Lower lobe of right lung (tissue), 2 donors: ENCODE measurements at places on chromosomes 5 and 9. TPM values are rescaled to one million over a fixed set of nuclear protein-coding genes. Genes with fewer than 3 reads are reported as not detected.

- no peak overlapping the region for H3K4me3 ChIP-seq
- no peak overlapping the region for H3K27ac ChIP-seq
- H3K4me1 ChIP-seq, result peaks cover 13% of the 10 kb centered on the region
- H3K27me3 ChIP-seq, result no peaks in the 10 kb centered on the region
Measured at GRCh38 chr5:10737880-10738279, 23.2 kb downstream of the DAP start.

- H3K27ac ChIP-seq, result no peak overlapping the region
- no peak overlapping the region for H3K4me3 ChIP-seq
- H3K4me1 ChIP-seq, result peaks cover 5% of the 10 kb centered on the region
- H3K27me3 ChIP-seq, result no peaks in the 10 kb centered on the region
- no peak for DNase-seq
Measured at GRCh38 chr9:89256225-89256624, 54.8 kb upstream of the CKS2 start.

- no peak overlapping the region for H3K4me3 ChIP-seq
- no peaks in the 10 kb centered on the region for H3K4me1 ChIP-seq
- no peaks in the 10 kb centered on the region for H3K27me3 ChIP-seq
Measured at GRCh38 chr5:169197343-169197742, 103.6 kb downstream of the SLIT3 start.

DNA sequence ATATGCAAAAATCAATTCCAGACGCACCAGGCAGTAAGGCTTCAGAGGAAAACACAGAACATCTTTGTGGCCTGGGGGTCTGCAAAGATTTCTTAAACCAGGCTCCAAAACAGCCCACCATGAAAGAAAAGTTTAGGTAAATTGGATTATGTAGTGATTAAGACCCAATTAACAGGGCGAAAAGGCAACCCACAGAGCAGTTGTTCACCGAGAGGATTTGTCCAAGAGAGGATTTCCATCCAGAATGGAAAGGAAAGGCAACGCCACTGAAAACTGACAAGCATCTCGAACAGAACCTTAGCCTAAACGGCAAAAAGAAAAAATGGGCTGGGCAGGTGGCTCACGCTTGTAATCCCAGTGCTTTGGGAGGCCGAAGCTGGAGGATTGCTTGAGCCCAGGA is 37.4 kb downstream of the GLT6D1 start:
- no peaks in the 10 kb centered on the region for H3K36me3 ChIP-seq
- no peak overlapping the region for H3K27ac ChIP-seq
- H3K4me1 ChIP-seq, result no peaks in the 10 kb centered on the region
- no peak for DNase-seq
- peaks cover 36% of the 10 kb centered on the region for H3K27me3 ChIP-seq

DNA sequence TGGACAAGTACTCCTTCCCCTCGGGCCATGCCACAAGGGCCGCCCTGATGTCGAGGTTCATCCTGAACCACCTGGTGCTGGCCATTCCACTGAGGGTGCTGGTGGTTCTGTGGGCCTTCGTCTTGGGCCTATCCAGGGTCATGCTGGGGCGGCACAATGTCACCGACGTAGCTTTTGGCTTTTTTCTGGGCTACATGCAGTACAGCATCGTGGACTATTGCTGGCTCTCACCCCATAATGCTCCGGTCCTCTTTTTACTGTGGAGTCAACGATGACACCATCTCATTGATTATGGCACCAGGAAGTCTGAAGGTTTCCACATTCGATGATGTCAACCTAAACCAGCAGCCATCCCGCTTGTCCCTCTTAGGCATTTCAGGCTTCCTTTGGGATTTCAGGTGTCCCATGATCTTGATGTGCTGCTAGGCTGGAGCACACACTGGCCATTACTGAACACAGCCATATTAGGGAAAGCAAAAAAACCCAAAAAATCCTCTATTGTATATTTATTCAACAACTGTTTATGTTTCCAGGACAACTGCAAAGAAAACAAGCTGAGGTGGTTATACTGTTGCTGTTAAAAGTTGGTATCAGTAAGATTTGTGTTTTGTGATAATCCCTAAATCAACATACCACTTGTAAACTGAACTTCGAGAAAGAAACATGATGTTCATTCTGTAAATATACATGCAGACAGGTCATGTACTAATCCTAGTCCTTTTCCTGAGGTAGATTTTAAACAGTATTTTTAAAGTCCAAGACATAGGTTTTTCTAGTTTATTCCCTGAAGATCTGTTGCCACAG is 1.1 kb downstream of the PLPP6 start:
- peak overlapping the region; percentile 88 for H3K27ac ChIP-seq
- no peak for DNase-seq
- peaks cover 47% of the 10 kb centered on the region for H3K4me1 ChIP-seq
- H3K27me3 ChIP-seq, result no peaks in the 10 kb centered on the region
- H3K36me3 ChIP-seq, result no peaks in the 10 kb centered on the region

DNA sequence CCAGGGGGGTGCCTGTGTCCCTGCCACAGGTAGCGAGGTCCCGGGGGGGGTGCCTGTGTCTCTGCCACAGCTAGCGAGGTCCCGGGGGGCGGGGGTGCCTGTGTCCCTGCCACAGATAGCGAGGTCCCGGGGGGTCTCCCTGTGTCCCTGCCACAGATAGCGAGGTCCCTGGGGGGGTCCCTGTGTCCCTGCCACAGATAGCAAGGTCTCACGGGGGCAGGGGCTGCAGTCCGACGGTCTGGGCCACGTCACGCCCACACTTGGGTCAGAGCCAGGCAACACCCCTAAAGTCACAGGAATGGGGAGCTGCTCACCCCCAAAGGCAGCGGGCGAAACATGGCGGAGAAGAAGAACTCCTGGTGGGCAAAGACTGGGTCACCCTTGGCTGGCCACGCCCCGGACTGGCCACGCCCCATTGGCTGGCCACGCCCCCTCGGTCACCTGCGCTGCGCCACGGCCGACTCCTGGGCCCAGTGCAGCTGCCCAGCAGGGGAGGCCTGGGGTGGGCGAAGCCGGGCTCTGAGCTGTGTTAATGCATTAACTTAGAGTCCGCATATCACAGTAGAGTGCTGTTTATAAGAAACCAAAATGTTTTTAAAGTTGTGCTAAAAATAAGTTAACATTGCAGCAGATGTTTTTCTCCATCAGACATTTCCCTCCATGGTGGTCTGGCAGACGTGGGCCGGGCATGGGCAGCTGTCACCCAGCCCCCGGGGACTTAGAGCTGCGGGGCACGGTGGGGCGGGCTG is 7.0 kb downstream of the NOXA1 start:
- H3K36me3 ChIP-seq, result no peaks in the 10 kb centered on the region
- H3K4me3 ChIP-seq, result no peak overlapping the region
- no peak overlapping the region for H3K27ac ChIP-seq
- no peaks in the 10 kb centered on the region for H3K27me3 ChIP-seq

DNA sequence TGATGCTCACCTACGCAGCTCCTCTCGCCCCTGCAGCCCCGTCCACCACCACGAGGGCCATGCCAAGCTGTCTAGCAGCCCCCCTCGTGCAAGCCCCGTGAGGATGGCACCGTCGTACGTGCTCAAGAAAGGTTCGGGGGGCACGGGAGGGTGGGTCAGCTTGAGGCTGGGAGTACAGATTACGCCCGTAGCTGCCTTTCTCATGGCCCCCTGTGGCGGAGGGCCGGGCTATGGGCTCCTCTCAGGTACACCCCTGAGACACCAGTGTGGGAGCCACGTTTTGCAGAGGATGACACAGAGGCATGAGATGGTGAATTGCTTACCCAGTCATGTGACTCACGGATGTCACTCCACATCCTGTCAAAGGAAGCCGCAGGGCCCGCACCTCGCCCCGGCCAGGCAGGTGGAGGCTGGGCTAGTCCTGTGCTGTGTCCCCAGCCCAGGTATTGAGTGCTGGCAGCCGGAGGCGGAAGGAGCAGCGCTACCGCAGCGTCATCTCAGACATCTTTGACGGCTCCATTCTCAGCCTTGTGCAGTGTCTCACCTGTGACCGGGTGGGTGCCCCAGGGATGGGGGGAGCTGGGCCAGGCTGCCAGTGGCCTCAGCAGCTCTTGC is 33.7 kb downstream of the USP20 start:
- no peak for DNase-seq
- H3K4me1 ChIP-seq, result no peaks in the 10 kb centered on the region
- peaks cover 38% of the 10 kb centered on the region for H3K36me3 ChIP-seq
- H3K27ac ChIP-seq, result peak overlapping the region; percentile 22
- H3K4me3 ChIP-seq, result no peak overlapping the region

DNA sequence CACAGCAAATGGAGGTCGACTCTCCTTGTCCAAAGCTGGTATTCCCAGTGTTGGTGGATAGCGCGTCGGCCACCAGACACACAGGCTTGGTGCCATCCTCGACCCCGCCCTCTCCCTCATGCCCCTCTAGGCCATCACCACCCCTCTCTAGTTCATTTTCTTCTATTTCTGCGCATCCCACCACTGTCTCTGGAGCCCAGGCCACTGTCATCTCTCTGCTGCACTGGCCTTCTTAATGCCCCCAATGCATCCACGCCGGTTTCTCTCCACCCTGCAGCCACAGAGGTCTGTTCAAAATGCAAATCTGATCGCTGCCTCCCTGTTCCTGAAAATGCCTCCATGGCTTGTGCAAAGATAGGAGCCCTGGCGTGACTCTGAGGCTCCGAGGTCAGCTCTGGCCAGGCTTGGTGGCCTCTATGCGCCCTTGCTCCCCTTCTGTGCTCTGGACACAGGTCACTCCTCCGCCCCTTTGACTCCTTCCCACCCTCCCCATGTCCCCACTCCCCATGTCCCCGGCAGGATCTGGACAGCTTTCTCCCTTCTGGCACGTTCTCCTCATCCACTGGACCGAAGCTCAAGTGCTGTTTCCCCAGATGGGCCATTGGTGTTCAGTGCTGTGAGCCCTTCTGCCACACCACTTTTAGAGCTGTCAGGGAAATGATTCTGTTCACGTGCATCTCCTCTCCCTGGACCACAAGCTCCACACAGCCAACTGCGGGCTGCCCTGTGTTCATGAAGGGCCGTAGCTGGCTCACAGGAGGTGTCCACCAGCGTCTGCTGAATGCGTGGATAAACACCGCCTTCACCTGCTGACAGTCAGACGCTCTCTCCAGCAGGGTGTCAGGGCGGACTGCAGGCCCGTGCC is 59.5 kb upstream of the RNF130 start:
- no peaks in the 10 kb centered on the region for H3K36me3 ChIP-seq
- no peak for DNase-seq
- no peak overlapping the region for H3K4me3 ChIP-seq

DNA sequence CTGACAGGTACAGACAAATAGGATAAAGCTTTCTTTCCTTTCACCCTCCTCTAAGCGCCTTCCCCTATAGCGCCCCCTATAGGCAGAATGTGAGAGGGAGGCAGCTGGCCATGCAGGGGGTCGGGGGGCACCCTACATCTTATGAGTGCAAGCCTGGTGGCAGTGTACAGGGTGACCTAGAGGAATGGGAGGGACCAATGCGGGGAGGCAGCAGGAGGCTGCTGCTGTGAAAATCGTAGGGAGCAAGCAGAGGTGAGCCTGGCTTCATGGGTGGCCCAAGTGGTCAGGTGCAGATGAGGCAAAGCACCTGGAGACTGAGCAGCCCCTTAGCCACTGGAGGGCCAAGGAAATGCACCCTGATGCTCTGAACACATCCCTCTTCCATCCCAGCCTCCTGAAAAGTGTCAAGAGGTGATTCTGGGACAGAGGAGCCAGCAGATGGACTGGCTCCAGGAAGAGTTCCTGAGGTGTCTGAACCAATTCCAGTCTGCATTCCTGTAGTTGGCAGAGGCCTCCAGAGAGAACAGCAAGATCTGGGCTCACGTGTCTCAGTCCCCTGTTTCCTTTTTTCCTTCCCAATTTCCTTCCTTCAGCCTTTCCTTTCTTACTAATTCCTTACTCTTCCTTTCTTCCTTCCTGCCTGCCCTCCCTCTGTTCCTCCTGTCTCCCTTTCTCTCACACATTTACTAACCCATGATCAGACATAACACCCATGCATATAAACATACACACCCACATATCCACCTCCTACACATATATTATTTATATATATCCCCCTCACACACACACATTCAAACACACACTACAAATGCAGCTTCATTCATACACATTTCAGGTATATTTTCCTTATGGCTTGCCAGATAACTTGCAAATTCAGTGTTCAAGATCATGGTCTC is 32.8 kb upstream of the GALNT10 start:
- H3K27me3 ChIP-seq, result no peaks in the 10 kb centered on the region
- H3K4me3 ChIP-seq, result no peak overlapping the region
- H3K4me1 ChIP-seq, result no peaks in the 10 kb centered on the region
- DNase-seq, result no peak

GRCh38 chr5:147751156-147751830 is 31.2 kb downstream of the JAKMIP2 start:
- no peaks in the 10 kb centered on the region for H3K27me3 ChIP-seq
- DNase-seq, result no peak
- no peak overlapping the region for H3K4me3 ChIP-seq
- H3K27ac ChIP-seq, result no peak overlapping the region
- no peaks in the 10 kb centered on the region for H3K36me3 ChIP-seq
- H3K4me1 ChIP-seq, result no peaks in the 10 kb centered on the region

- peaks cover 11% of the 10 kb centered on the region for H3K4me1 ChIP-seq
- no peak for DNase-seq
- H3K27me3 ChIP-seq, result no peaks in the 10 kb centered on the region
- H3K4me3 ChIP-seq, result no peak overlapping the region
Measured at GRCh38 chr9:15308511-15308910, 1.5 kb upstream of the TTC39B start.

GRCh38 chr5:39631958-39632357 is 207.2 kb upstream of the DAB2 start:
- no peak overlapping the region for H3K27ac ChIP-seq
- no peaks in the 10 kb centered on the region for H3K4me1 ChIP-seq
- no peak overlapping the region for H3K4me3 ChIP-seq

GRCh38 chr5:161314033-161314432 is 232.5 kb downstream of the GABRB2 start:
- no peaks in the 10 kb centered on the region for H3K27me3 ChIP-seq
- no peak for DNase-seq
- H3K27ac ChIP-seq, result no peak overlapping the region
- no peak overlapping the region for H3K4me3 ChIP-seq
- no peaks in the 10 kb centered on the region for H3K4me1 ChIP-seq
- no peaks in the 10 kb centered on the region for H3K36me3 ChIP-seq

Gene PRRT1B
- 6.3 TPM for total RNA-seq

Gene GPX3
- 855 TPM for total RNA-seq

Gene SLC2A6
- total RNA-seq, result 10.5 TPM

Gene RLN2
- total RNA-seq, result 1.3 TPM

Gene FCN1
- 84.4 TPM for total RNA-seq

Gene RIMOC1
- 25.1 TPM for total RNA-seq

Gene ZMYND19
- 15.2 TPM for total RNA-seq
